ENCODE measurements at places on chromosomes 3 and 15.

- ATAC-seq, result no peak
These were observed 253.3 kb downstream of the PTPRG start for GRCh38 chr3:61814674-61815073.

DNA sequence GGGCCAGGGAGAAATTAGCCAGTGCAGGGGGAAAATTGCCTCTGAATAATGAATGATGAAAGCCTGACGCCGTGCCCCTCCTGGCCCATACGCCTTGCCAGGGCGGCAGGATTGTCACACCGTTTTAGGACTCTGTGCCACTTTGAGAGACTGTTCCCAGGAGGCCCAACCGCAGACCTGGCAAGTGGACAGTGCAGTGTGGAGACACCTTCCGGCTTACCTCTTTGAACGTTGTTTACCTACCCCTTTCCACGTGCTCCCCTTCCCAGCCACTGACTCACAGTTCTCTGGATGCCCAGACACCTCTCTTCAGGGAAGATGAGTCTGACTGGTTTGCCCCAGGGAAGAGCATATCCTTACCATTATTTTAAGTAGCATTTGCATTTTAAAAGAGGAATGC is 84.0 kb upstream of the PXYLP1 start:
- no peak for ATAC-seq

GRCh38 chr3:159163656-159164055 is 361.8 kb downstream of the MFSD1 start:
- ATAC-seq, result no peak

- no peak for ATAC-seq
These were observed 31.6 kb downstream of the KY start for GRCh38 chr3:134619301-134619615.

- no peak for ATAC-seq
These were observed 27.9 kb downstream of the MED12L start for GRCh38 chr3:151113343-151113742.

- ATAC-seq, result no peak
These were observed 291.7 kb upstream of the SATB1 start for GRCh38 chr3:18716821-18717220.

GRCh38 chr15:39326306-39326975 is 254.4 kb upstream of the THBS1 start:
- no peak for ATAC-seq

- no peak for ATAC-seq
These were observed 212.9 kb downstream of the TIGIT start for GRCh38 chr3:114506591-114507300.

GRCh38 chr3:194326968-194327217 is 24.2 kb downstream of the CPN2 start:
- no peak for ATAC-seq

DNA sequence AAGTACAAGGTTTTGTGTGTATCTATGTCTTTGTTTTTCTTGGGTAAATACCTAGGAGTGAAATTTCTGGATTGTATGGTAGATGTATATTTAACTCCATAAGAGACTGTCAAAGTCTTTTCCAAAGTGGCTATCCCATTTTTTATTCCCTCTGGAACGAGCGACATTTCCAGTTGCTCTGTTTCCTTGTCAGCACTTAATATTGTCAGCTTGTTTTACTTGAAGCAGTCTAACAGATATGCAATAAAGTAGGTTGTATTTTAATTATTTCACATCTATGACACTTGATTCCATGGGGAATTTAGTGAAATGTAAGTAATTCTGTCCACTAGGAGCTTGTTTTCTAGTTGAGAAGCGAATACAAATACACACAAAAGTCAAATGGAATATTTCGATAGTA is 18.5 kb upstream of the BNIP2 start:
- no peak for ATAC-seq

Measured in activated CD4-positive, CD25-positive, alpha-beta regulatory T cell treated with anti-CD3 and anti-CD28 coated beads, Interleukin-2, amount 50 U/mL, for 24 hours (primary cell).